ENCODE measurements at places on chromosomes 4 and X. TPM values are rescaled to one million over a fixed set of nuclear protein-coding genes. Genes with fewer than 3 reads are reported as not detected.

DNA sequence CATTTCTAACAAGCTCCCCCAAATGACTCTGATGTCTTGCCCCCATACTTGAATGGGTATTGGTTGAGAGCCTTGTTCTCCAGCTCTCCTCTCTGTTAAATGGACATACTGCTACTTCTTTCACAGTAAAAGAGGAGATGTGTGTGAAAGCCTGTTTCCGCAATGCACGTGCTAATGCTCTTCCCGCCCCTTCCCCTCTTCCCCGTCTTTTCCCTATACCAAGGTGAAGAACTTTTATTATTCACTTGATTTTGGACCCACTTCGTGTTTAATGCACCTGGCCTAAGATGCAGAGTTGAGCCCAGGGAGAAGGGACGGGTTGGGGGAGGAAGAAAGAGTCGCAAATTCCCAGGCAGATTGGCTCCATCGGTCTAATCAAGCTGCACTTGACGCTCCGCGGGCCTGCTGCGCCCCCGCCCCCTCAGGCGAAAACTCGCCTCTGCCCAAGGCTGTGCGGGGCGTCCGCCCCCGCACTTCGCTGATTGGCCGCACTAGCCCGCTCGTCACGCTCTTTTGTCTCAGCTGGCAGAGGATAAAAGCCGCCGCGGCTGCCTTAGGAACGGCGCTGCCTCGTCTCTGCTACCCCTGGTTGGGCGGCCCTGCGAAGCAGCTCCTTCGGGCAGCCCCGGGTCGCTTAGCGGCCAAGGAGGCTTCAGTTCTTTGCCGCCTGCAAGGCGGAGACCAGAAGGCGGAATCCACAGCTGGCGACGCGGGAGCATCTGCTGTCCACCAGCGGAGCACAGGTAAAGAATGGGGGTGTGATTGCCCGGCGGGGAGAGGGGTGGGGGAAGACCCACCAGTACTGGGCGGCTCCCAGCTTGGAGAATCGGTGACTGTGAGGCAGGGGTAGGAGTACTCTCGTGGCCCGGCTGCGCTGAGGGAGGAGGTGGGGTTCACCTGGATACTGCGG is at the start of gene ZCCHC12:
Gene ZCCHC12, plus strand, starts transcription at position 562 of the 910 bp plus-strand sequence. CDS start 1,421 bp downstream, outside the sequence.
- H3K4me1 ChIP-seq = no peaks in the 10 kb centered on the region
- peak within 1 kb of the TSS; percentile 21 for H3K4me3 ChIP-seq
- peaks cover 47% of the 10 kb centered on the region for H3K27me3 ChIP-seq
- peak; percentile 64 for DNase-seq

GRCh38 chr4:37715889-37716402 is 29.8 kb upstream of the RELL1 start:
- no peaks in the 10 kb centered on the region for H3K27me3 ChIP-seq
- no peaks in the 10 kb centered on the region for H3K36me3 ChIP-seq
- no peaks in the 10 kb centered on the region for H3K4me1 ChIP-seq
- no peak for DNase-seq
- no peak overlapping the region for H3K27ac ChIP-seq

GRCh38 chr4:83180431-83180968 is 66.0 kb upstream of the PLAC8 start:
- no peak for DNase-seq
- no peaks in the 10 kb centered on the region for H3K27me3 ChIP-seq
- no peaks in the 10 kb centered on the region for H3K36me3 ChIP-seq
- H3K4me3 ChIP-seq = no peak overlapping the region
- no peaks in the 10 kb centered on the region for H3K4me1 ChIP-seq

The CXCL9 gene
- polyA plus RNA-seq = not detected

The WDR17 gene
- polyA plus RNA-seq = 0.77 TPM

GRCh38 chrX:121479406-121479805 is 432.0 kb downstream of the GLUD2 start:
- no peaks in the 10 kb centered on the region for H3K4me1 ChIP-seq
- no peak overlapping the region for H3K27ac ChIP-seq
- no peaks in the 10 kb centered on the region for H3K36me3 ChIP-seq

- no peaks in the 10 kb centered on the region for H3K27me3 ChIP-seq
- no peaks in the 10 kb centered on the region for H3K36me3 ChIP-seq
- H3K27ac ChIP-seq = peak overlapping the region; percentile 83
- no peaks in the 10 kb centered on the region for H3K4me1 ChIP-seq
- DNase-seq = no peak
These were observed 321 bp upstream of the HPRT1 start for GRCh38 chrX:134459683-134460004.

GRCh38 chr4:91598696-91599095 is 705.1 kb upstream of the GRID2 start:
- H3K4me1 ChIP-seq = no peaks in the 10 kb centered on the region
- H3K36me3 ChIP-seq = no peaks in the 10 kb centered on the region
- H3K4me3 ChIP-seq = no peak overlapping the region
- no peak overlapping the region for H3K27ac ChIP-seq

The VSIG1 gene
- not detected for polyA plus RNA-seq

- no peaks in the 10 kb centered on the region for H3K27me3 ChIP-seq
- H3K4me3 ChIP-seq = no peak overlapping the region
- peak overlapping the region; percentile 83 for H3K27ac ChIP-seq
- peaks cover 30% of the 10 kb centered on the region for H3K4me1 ChIP-seq
- no peaks in the 10 kb centered on the region for H3K36me3 ChIP-seq
These were observed 64.5 kb downstream of the CDS1 start for GRCh38 chr4:84647312-84647884.

- no peaks in the 10 kb centered on the region for H3K27me3 ChIP-seq
- no peaks in the 10 kb centered on the region for H3K36me3 ChIP-seq
- no peak overlapping the region for H3K27ac ChIP-seq
- DNase-seq = no peak
- H3K4me3 ChIP-seq = no peak overlapping the region
These were observed 114.1 kb downstream of the TLL1 start for GRCh38 chr4:165986956-165987698.

DNA sequence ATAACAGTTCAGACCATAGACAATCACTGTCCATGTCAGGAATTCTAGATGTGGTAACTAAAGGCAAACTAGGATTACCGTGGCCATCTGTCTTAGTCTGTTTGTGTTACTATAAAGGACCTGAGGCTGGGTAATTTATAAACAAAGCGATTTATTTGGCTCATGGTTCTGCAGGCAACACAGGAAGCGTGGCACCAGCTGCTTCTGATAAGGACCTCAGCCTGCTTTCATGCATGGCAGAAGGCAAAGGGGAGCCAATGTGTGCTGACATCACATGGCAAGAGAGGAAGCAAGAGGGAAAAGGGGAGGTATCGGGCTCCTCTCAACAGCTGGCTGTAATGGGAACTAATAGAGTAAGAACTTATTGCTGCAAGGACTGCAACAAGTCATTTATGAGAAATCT is 376.7 kb downstream of the GPM6A start:
- no peaks in the 10 kb centered on the region for H3K4me1 ChIP-seq
- no peak overlapping the region for H3K27ac ChIP-seq
- H3K27me3 ChIP-seq = no peaks in the 10 kb centered on the region
- peak; percentile 9 for DNase-seq
- H3K4me3 ChIP-seq = no peak overlapping the region

GRCh38 chrX:9581771-9582385 is 117.0 kb downstream of the TBL1X start:
- no peak overlapping the region for H3K27ac ChIP-seq
- DNase-seq = no peak
- no peaks in the 10 kb centered on the region for H3K4me1 ChIP-seq
- H3K36me3 ChIP-seq = no peaks in the 10 kb centered on the region
- H3K27me3 ChIP-seq = no peaks in the 10 kb centered on the region

DNA sequence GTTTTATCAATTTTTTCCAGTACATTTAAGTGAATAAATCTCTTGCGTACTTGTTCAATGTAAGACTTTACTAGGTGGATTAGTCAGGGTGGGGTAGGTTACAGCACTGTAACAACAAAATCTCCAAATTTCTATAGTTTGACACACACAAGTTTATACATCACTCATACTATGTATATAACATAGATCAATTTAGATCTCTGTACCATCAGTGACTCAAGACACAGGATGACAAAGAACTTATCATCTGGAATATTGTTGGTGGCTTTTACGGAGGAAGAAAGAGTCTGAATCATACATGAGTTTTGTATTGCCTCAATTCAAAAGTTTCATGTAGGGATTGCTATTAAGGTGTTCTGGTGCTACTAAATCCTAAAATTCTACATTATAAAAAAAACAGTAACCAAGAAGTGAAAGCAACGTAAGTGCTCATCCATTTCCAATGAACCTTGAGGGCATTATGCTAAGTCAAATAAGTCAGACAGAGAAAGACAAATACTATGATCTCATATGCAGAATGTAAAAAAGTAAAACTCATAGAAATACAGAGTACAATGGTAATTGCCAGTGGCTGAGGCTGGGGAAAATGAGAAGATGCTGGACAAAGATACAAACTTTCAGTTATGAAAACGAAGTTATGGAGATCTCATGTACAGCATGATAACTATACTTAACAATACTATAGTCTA is 98.0 kb upstream of the DKK2 start:
- no peaks in the 10 kb centered on the region for H3K36me3 ChIP-seq
- no peak overlapping the region for H3K4me3 ChIP-seq
- no peak for DNase-seq
- H3K4me1 ChIP-seq = no peaks in the 10 kb centered on the region
- H3K27ac ChIP-seq = no peak overlapping the region
- H3K27me3 ChIP-seq = no peaks in the 10 kb centered on the region

The MGAT4D gene
- polyA plus RNA-seq = not detected

DNA sequence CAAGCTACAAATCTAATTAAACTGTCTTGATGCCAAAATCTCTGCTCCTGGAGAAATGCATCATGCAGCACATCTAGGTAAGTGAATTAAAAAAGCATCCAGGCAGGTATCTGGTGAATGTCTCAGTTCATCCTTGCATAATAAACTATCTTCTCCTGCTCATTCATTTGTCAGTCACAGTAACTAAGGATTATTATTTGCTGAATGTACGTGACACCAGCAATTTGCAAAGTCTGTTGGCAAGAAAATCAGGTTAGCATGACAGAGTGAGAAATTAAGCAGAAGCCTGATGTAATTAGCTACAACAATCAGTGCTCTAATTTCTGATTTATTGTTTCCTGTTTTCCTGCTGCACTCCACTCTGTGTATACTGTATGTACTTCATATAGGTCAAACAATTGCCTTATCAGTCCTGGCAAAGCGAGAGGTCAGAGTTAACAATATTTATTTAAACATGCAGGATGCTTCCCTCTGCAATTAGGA is 213.6 kb downstream of the FBXO8 start:
- no peaks in the 10 kb centered on the region for H3K27me3 ChIP-seq
- DNase-seq = no peak
- H3K4me3 ChIP-seq = no peak overlapping the region
- no peak overlapping the region for H3K27ac ChIP-seq

DNA sequence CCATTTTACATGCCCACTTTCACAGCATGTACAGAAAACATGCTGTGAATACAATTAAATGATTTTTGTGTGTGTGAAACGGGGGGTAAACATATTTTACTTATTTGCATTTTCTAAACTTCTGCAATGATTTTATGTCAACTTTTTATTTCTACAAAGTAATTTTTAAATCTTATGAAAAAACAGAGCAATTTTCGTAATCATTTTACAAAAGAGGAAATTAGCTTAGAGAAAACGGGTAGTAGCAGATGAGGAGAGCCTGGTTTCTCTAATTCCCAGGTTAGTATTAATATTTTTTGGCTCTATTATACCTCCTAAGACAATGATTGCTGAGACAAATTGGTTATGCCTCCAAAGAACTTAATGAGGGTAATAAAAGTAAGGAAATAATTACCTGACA is 3.2 kb downstream of the TKTL2 start:
- no peak overlapping the region for H3K4me3 ChIP-seq
- no peaks in the 10 kb centered on the region for H3K4me1 ChIP-seq
- H3K27me3 ChIP-seq = no peaks in the 10 kb centered on the region
- no peak for DNase-seq
